ENCODE measurements at places on chromosomes 3 and 15.
A peak's percentile ranks its signal among the peaks of the same experiment; 100 is the strongest.

- DNase-seq = no peak
Observed at GRCh38 chr15:53658827-53659555, 100.5 kb downstream of the WDR72 start.

GRCh38 chr15:59063042-59063441 is 41.9 kb upstream of the CCNB2 start:
- peak; percentile 16 for DNase-seq

- DNase-seq = no peak
Observed at GRCh38 chr3:190165253-190165652, 44.6 kb upstream of the P3H2 start.

- DNase-seq = no peak
Observed at GRCh38 chr3:117346901-117347300, 637.3 kb downstream of the TUSC7 start.

GRCh38 chr3:89506462-89507103 is 399.2 kb downstream of the EPHA3 start:
- DNase-seq = no peak

- DNase-seq = no peak
Observed at GRCh38 chr3:128824132-128824850, 55.1 kb upstream of the ACAD9 start.

DNA sequence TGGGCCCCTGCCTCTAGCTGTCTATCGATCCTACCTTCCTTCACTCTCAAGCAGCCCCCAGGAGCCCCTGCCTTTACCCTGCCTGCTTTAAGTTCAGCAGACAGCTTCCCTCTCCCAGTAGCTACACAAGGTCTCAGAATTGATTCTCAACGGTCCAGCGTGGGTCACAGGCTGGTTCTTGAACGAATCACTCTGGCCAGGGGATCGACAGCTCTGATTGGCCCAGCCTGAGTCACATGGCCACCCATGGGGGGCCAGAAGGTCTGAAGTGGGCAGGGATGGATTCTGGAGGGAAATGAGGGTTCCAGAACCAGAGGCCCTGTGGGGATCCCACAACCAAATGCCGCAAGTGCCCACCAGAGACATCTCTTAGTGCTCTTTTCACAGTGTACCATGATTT is 23.7 kb upstream of the CCDC174 start:
- DNase-seq = no peak

All from fibroblast of pulmonary artery (primary cell).